ENCODE measurements at places on chromosomes 3 and 15.

- DNase-seq = no peak
Measured at GRCh38 chr15:69253156-69253555, 45.6 kb upstream of the PAQR5 start.

GRCh38 chr15:94403331-94403730 is 172.0 kb downstream of the MCTP2 start:
- no peak for DNase-seq

DNA sequence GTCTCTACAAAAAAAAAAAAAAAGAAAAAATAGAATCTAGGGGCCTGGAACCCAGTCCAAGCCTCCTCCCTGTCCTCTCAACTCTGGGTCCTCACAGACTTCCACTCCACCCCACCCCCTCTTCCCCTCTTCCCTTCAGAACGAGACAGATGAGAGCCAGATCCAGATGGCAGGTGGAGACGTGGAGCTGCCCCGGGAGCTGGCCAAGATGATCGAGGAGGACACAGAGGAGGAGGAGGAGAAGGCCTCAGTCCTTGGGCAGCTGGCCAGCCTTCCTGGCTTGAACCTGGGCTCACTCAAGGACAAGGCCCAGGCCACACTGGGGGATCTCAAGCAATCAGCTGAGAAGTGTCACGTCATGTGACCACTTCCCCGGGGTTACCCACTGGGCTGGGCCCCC is 3.6 kb downstream of the CPLX3 start:
- no peak for DNase-seq

DNA sequence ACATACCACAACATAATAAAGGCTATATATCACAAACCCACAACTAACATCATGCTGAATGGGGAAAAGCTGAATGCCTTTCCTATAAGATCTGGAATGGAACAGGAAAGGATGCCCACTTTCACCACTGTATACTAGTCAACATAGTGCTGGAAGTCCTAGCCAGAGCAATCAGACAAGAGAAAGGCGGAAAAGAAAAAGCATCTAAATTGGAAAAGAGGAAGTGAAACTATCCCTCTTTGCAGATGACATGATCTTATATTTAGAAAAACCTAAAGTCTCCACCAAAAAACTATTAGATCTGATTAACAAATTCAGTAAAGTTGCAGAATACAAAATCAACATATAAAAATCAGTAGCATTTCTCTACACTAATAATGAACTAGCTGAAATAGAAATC is 14.6 kb upstream of the PIK3CA start:
- no peak for DNase-seq

DNA sequence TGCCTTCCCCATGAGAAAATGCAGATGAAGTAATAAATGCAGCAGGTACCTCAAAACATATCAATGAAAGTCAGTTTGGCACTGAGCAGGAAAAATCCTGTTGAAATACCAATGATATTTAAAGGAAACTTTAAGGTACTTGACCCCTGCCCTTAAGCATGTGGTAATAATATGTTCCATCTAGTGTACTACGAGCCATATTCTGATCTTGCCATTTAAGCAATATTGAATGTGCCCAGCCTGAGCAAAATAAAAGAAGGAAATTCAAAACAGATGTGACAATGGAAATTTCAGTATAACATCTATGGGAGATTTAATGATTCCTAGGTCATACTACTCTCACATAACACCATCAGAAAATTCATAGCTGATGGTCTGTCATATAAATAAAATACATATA is 191.8 kb upstream of the CGNL1 start:
- DNase-seq = no peak

DNA sequence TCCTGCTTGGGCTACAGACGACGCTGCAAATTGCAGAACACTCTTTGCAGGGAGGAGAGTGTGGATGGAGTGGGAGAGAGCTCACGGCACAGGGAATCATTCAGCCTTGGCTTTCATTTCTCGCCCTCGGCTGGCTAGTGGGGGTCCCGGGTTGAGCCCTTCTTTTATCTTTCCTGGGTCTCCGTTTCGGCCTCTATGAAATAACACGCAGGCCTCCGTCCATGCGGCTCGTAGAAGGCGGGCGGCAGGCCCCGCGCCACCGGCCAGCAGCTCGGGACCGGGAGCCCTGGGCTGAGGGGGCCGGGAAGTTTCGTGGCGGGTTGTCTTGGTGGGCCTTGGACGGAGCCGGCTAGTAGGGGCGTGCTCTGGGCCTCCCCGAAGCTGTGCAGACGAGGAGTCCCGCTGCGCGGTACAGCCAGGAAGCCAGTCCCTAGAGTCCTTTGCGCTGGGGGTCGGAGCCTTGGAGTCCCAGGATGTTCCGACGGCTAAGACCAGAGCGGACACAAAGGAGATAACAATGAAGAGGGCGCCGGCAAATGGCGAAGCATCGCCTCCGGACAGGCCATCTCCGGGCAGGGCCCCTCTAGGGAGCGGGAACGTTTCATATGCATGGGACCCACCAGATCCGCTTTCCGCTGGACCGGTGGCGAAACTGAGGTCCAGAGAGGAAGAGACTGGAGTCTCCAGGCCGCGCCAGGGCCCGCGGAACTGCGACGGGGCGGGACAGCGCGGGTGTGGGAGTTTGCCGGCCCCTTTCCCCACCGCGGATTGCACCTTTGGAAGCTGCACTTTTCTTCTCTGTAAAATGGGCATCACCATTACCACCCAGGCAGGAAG is 4.3 kb downstream of the RNU6-1 start:
- DNase-seq = no peak

GRCh38 chr3:150528354-150528797 is 17.9 kb downstream of the SERP1 start:
- DNase-seq = no peak

- no peak for DNase-seq
Measured at GRCh38 chr3:65979162-65979561, 59.6 kb downstream of the MAGI1 start.

DNA sequence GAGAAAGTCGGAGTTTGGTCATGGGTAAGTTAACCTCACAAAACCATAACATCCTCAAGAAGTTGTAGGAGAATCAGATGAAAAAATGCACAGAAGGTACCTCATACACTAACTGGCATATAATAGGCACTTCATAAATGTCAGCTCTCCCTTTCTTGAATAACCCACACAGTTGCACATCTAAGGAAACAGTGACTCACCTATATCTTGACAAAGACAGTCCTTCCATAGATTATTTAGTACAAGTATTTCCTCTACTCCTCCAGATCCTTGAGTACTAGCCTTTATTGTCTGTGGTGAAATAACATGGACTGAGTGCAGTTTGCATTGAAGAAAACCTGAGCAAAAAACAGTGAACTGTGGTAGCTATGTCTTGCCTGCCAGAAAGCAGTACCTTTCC is 46.6 kb downstream of the MAGI1 start:
- no peak for DNase-seq

- no peak for DNase-seq
Measured at GRCh38 chr3:143265501-143266070, 146.0 kb downstream of the CHST2 start.

- no peak for DNase-seq
Measured at GRCh38 chr3:42696356-42697288, 6.0 kb downstream of the HHATL start.

DNA sequence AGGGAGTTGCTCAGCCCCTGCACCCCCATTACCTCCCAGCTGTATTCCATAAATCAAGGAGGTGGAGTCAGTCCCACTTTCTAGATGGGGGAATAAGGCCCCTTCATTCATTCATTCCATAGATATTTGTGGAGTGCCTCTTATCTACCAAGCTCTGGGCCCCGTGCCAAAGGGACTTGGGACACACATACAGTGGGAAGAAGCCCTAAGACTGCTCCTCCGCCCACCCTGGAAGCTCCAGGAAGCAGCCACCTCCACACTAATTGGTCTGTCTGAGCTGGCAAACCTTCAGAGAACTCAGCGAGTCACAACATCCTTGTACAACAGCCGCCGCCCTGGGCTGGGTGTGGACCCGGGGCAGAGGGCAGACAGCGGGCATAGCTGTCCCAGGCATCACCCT is 6.4 kb downstream of the STRA6 start:
- no peak for DNase-seq

DNA sequence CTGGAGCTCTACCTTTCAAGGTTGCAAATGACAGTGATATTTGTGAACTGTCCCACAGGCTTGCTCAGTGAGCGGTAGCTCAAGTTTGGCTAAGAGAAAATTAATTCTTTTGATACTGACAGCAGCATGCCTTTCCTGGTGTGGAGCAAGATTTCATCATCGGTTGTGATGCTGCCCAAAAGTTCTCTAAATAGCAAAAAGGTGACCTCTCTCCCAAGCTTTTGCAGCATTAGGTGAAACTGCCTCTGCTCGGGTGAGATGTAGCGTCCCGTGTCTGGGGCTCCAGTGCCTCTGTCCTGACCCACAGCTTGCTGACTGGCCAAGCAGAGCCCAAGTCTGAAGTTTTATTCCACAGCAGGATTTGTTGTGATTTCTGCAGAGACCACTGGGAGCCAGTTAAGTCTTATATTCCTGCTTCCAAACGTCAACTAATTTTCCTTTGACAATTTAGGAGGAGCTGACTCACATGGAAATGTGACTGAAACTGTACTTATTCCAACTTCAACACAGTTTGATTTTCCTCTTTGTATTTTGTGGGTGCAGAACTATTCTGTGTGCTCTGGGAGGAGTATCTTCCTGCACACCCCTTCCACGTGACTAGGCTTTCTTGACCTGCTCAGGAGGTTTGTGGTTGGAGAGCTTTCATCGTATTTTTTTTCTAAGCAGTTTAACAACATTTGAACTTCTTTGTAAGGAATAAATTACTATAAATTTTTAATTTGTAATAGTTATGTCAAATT is 5.9 kb downstream of the SYNM start:
- DNase-seq = no peak

DNA sequence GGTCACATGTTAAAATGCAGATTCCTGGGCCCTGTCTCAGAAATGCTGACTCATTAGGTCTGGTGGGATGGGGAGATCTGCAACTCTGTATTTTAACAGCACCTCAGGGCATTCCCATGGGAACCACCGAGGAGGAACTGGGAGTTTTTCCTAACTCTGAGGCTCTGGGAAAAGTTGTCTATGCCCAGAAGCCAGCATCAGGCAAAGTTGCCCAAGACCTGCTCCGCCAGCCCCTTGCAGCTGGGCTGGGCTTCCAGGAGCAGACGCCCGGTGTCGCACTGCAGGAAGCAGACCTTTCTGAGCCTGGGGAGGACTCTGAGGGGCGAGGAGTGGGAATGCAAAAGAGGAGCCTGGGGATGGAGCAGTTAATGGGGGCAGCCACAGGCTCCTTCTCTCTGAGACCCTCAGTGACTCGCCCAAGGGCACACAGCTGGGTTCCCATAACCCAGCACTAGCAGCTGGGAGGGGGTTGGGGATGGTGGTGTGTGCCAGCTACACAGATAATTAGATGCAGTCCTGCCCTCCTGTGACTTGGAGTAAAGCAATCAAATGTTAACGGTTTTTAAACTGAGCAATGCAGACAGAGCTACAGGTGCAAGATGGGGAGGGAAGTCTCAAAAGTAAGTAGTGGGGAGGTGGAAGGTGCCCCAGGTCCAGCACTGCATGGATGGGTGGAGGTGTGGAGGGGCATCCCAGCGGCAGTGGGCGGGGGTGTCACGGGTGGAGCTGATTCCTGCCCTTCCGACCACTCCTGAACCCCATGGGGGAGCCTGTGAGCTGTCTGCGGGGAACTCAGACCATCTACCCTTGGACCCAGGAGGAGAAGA is 100.4 kb downstream of the LSM3 start:
- no peak for DNase-seq

DNA sequence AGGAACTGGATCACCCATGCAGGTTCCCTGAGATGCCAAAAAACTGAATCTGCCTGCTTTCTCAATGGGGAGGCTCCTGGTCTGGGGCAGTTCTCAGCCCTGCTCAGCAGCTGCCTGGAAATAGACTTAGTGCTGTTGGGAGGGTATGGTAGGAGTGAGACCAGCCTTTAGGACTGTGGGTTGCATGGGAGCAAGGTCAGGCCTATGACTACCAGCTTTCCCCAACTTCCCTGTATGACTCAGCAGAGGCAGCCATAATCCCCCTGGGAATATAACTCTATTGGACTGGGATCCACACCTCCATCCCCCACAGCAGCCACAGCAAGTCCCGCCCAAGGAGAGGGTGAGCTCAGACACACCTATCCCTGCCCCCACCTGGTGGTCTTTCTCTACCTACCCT is 87.0 kb downstream of the CFAP44 start:
- DNase-seq = no peak

- no peak for DNase-seq
Measured at GRCh38 chr3:30682434-30683155, 76.2 kb downstream of the TGFBR2 start.

GRCh38 chr3:192833177-192833890 is 84.3 kb downstream of the MB21D2 start:
- no peak for DNase-seq

DNA sequence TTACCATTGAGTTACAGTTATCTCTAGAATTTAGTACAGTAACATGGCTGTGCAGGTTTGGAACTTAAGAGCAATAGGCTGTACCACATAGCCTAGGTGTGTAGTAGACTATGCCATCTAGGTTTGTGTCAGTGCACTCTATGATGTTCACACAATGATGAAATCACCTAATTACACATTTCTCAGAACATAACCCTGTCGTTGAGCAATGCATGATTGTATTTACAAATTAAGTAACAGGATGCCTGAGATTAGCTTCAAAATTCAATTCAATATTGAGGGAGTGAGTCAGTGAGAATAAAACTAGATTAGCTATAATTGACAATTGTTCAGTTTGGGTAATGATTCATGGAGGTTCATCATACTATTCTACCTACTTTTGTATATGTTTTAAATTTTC is 633.8 kb downstream of the IGSF11 start:
- DNase-seq = no peak

GRCh38 chr15:60854858-60855564 is 374.1 kb downstream of the RORA start:
- no peak for DNase-seq

GRCh38 chr15:23095796-23096195 is 40.8 kb downstream of the GOLGA6L1 start:
- DNase-seq = no peak

- DNase-seq = no peak
Measured at GRCh38 chr3:22555753-22556435, 647.2 kb upstream of the UBE2E2 start.

GRCh38 chr3:15217011-15217671 is 11.1 kb downstream of the CAPN7 start:
- no peak for DNase-seq

GRCh38 chr3:86239946-86240345 is 751.0 kb downstream of the VGLL3 start:
- DNase-seq = no peak

DNA sequence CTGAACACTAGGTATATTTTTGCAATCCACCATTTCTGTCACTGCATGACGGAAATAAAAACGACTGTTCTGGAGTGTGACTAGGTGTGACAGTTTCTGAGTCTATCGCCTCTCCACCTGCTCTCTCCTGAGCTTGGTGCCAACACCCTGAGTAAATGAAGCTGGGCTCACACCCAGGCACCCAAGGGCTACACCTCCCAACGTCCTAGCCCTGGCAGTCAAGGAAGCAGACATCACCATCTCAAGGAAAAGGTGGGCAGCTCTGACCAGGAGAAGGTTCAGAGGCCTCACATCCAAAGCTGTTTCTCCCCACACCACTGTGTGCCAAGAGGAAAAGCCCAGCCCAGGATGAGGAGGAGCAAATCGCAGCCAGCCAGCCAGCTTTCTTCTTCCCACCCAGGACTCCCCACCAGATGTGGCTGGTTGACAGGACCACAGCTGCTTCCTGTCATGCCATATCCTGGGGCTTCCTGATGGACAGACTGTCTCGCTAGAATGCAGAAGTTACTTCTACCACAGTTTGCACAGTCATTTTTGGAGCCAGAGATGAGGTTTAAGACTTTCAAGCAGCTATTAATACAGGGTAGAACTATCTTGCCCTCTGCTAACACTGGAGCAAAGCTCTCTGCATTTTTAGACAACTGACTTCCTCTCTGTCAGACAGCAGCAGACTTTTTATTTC is 3.3 kb downstream of the SCAMP2 start:
- DNase-seq = no peak

Data from stimulated activated CD8-positive, alpha-beta memory T cell treated with anti-CD3 and anti-CD28 coated beads, Interleukin-4, amount 100 ng/mL, for 1 hour (primary cell).